ENCODE measurements at places on chromosomes 6 and 20.

DNA sequence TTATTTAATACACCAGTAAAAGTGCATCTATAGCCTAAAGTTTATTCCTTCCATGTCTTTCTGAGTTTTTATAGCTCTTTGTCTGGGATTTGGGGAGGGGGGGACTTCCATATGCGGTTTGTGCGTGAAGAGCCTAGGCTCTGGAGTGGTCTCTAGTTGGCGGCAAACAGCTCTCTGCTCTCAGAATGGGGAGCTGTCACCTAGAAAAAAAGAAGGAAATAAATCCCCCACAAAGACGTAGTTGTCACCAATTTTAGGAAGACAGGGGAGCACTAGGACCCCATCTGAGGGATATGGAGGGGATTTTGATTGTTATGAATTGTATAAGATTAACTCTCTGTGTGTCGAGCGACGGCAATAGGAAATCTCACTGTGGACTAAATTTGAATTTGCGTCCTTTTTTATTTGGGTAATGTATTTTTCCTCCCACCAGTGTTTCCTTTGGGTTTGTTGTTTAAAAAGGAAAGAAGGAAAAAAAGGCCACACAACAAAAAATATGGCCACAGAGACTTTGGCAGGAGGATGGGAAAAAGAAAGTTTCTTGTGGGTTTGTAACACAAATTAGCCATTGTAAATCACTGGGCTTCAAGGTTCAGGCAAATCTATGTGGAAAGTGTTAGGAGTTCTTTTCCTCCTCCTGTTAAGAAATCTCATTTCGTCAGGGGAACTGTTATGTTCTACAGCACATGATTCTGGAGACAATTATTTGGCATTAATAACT is 7.4 kb downstream of the POU3F2 start:
- no peak for DNase-seq

DNA sequence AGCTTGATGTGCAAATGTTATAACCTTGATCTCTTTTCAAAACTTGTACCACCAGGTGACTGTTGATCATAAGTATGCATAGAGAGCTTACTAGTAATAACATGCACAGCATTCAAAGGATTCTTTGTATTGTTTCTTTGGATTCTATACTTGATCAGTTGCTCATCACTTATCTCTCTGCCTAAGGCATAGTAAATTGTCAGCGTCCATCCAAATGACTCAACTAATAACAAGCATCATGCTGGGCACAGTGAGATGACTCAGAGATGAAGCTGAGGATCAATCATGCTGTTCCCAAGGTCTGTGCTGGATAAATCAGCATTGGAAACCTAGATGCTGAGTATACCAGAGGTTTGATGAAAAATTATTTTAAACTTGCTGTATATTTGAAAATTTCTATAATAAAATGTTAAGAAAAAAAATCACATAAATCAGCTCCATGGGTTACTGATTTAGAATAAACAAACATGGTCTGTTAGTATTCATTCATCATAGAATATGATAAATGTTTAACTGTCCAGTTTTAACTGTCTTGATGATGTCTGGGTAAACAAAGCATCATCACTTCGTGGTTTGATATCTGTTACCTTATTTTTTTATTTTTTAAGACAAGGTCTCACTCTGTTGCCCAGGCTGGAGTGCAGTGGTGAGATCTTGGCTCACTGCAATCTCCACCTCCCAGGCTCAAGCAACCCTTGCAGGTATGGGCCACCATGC is 45.6 kb upstream of the SGK1 start:
- DNase-seq: no peak

DNA sequence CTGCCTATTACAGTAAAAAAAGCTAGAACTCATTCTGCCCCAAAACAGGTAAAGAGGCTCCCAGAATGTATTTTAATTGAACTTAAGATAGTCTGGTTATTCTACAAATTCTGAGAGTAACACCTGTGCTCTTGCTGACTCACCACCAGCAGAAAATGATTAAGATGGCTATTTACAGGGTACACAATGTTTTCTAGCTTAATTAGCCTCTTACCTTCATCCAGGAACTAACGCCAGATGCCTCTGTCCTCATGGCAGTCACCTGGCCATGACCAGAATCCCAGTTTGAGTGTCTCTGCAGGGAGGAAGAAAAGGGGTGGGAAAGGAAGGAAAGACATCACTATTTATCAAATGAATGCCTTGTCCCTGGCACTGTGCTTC is 31.3 kb upstream of the PPP1R3G start:
- DNase-seq: no peak

- DNase-seq: no peak
These were observed 226.4 kb downstream of the CLIC5 start for GRCh38 chr6:45789238-45789637.

DNA sequence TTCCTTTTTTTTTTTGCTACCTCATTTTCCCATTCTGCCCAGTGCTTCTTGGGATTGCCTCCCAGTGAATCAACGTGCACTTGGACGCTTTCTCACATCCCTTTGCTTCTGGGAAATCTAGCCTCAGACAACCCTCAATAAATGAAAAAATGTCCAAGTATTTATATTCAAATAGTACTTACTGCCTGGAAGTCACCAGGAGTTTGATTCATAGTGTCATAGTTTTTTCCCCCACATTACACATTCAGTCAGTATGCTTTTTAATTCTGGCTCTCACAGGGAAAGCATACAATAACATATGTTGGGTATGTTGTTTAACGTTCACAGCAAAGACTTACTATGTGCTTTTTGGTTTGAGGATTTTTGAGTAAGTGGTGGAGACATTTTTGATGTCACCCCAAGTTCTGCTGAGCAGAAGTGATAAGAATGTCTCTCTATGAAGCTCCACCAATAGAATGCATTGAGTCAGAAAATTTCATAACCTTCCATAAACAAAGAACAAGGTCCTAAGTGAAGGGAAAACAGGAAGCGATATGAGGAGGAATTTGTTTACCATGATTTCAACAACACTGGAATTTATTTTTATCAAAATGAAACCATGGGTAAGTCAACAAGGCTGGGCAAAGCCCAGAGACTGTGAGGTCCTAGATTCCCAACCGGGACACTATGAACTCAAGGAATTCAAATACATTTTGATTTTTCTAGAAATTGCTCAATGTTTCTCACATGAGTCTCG is 301.2 kb upstream of the BMP2 start:
- no peak for DNase-seq

DNA sequence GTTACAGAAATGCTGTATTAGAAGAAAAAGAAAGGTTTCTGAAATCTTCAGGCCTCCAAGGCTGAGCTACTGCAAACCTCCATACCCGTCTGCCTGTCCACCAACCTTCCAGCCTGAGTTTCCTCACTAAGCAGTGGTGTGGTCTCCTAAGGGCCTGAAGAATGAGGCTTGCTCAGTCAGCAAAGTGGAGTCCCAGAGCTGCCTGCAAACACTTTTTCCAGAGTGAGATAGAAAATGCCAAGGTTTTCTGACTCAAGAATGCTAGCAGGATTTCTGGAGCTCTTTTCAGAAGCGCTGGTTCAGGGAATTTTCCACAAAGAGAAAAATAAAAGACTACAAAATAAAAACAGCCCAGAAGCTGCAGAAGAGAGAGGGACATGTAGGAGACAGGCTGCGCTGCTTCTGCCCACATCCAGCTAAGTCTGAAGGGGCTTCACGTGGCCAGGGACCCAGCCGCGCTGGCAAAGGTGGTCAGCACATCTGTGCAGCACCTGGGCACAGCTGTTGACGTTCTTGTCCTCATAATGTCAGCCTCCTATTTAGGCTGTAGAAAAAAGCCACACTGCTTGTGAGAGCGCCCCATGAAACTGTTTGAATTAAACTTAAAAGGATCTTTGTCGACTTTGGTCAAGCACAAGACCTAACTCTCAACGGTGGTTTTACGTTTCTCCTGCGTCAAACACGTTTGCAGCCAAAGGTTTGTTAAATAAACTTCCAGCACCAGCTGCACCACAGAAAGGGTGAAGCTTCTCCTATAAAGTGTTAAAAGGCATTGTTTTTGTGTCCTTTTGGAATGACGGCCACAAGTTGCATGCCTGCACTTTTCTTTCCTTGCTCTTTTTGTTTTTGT is 209.0 kb downstream of the THBS2 start:
- no peak for DNase-seq

GRCh38 chr6:170096803-170097504 is 193.9 kb downstream of the DLL1 start:
- no peak for DNase-seq

- no peak for DNase-seq
These were observed 57.4 kb upstream of the SASH1 start for GRCh38 chr6:148285205-148285604.
